ENCODE measurements at places on chromosomes 7 and 10.

GRCh38 chr10:89278900-89279392, 22.9 kb upstream of the IFIT2 start:
- no peak for DNase-seq

- no peak for DNase-seq
Measured at GRCh38 chr7:35316549-35316948, 62.6 kb upstream of the TBX20 start.

DNA sequence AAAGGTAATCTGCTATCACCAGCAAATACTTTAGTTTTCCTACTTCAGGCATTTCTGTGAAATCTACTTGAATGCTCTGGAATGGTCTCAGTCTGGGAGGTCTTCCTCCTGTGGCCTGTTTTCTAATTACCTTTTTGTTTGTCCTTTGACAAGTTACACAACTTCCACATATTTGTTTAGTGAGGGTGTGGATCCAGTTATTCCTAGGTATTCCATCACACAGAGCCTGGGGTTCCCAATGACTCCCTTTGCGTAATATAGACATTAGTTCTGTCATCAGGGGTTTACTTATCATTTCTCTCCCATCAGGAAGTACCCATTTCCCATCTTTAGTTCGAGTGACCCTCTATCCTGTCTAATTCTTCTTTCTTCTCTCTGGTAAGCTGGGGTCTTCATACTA, 28.1 kb upstream of the ELOVL3 start:
- no peak for DNase-seq

GRCh38 chr7:104984585-104985258, 29.3 kb upstream of the KMT2E start:
- no peak for DNase-seq

- DNase-seq, result no peak
Measured at GRCh38 chr10:131144711-131145375, 166.7 kb downstream of the TCERG1L start.

- no peak for DNase-seq
Measured at GRCh38 chr7:132575419-132575981, 770 bp downstream of the PLXNA4 start.

DNA sequence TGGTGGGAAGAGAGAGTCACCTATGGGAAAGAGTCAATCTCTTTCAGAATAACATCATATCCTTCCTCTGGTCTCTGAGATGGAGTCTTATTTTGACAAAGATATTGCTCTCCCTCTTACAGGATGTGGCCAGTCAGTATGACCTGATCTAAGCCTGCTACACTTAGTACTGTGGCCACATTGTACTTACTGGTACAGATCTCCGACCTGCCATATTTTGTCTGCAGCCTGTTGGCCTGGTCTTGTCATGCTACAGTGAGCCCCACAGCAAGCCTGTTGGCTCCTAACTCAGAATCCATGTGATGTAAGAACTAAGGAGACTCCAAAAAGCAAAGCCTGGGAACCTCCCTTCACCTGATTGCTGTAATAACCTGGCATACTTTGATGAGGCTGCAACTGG, 377.8 kb downstream of the SFMBT2 start:
- DNase-seq, result no peak

GRCh38 chr10:133158756-133159610, 1.0 kb upstream of the KNDC1 start:
- DNase-seq, result no peak

GRCh38 chr7:66283003-66283920, 78.1 kb downstream of the TPST1 start:
- no peak for DNase-seq
